ENCODE measurements at places on chromosomes 16 and 17.

GRCh38 chr16:25256695-25257469, 763 bp downstream of the ZKSCAN2 start:
- no peak for DNase-seq

- no peak for DNase-seq
Measured at GRCh38 chr17:964876-965275, 14.7 kb downstream of the NXN start.

DNA sequence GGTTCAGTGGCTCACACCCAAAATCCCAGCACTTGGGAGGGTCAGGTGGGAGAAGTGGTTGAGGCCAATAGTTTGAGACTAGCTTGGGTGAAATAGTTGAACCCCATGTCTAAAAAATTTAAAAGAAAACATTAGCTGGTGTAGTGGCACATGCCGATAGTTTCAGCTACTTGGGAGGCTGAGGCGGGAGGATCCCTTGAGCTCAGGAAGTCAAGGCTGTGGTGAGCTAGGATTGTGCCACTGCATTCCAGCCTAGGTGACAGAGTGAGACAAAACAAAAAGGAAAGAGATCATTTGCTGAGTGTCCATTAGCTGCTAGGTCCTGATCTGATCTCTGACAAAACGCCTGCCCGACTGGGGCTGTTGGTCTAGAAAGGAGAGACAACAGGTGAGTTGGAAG, 14.1 kb upstream of the DBNDD1 start:
- no peak for DNase-seq

GRCh38 chr16:79758615-79759346, 158.2 kb upstream of the MAF start:
- DNase-seq = no peak

- DNase-seq = no peak
Measured at GRCh38 chr17:77440560-77440981, 299.8 kb downstream of the SEC14L1 start.

GRCh38 chr17:76354747-76355310, 1.1 kb upstream of the PRPSAP1 start:
- DNase-seq = no peak

- DNase-seq = no peak
Measured at GRCh38 chr17:81683208-81683583, 401 bp downstream of the ARL16 start.

DNA sequence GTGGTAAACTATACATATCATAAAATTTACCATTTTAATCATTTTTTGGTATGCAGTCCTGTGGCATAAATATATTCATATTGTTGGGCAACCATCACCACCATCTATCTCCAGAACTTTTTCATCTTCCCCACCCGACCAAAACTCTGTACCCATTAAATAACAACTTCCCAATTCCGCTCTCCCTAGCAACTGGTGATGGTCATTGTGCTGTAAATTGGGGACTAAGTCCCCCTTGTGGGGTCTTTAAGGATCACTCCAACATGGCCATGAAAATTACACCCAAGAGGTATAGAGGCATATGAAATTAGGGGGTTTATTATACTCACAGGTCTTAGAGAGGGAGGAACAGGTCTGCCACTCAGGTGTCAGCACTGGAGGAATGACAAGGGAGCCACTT, 57.4 kb upstream of the NKD1 start:
- DNase-seq = no peak

DNA sequence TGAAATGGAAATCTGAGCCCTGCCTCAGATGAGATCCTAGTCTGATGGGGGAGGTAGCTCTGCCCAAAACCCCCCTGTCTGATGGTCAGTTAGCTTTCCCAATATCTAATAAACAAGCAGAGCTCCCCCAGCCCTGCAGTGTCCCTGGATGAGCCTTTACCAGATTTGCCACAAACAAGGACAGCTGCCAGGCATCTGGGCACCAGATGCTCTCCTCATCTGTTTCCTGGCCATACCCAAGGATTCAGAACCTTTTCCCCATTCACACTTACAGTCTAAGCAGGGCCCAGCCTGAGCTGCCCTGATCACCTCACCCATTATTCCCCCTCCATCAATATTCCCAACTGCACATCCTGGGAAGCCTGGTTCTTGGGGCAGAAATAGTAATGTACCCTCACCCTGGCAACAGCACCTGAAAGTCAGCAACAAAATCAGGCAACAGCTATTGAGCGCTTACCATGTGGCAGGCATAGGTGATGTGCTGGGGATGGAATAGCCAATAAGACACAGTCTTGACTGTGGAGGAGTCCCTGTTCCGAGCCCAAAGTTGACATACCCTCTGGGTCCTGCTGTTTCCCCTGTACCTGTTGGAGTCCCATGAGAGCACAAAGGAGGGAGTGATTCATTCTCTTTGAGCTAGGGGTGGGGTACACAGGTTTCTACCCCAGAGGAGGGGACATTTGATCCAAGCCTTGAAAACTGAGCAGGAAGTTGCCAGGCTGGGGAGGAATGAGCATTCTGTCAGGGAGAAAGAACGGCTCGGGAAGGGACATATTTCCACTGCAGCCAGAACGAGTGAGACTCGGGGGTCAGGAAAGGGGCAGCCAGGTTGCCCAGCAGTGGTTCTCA, 147.4 kb downstream of the TMEM132E start:
- no peak for DNase-seq

DNA sequence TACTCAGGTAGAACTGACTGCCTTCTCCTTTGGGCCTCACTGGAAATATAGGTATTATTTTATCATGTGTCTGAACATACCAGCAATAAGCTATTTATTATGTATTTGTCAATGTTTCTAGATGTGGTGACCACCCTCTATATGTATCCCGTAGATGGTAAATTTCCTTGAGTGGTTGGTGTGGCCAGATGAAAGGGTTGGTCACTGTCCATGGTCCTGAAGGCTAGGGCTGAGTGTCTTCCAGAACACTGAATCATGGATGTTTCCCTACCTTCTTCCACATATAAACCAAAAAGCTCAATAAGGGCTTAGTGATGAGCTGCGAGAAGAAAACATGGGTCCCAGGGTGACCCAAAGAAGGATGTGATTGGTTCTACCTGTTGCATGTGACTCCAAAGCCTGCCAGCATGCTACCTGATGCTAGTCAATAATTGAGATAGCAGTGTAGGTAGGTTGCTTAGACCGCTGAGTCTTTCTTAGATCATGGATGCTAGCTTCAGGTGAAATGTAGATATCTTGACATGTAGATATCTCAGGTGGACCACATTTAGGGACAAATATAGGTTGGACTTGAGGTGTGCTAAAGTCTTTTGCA, 150.3 kb downstream of the ASIC2 start:
- DNase-seq = no peak

GRCh38 chr16:1007284-1007850, 25.8 kb downstream of the SOX8 start:
- no peak for DNase-seq

- DNase-seq = no peak
Measured at GRCh38 chr17:65515512-65515911, 45.9 kb downstream of the AXIN2 start.

DNA sequence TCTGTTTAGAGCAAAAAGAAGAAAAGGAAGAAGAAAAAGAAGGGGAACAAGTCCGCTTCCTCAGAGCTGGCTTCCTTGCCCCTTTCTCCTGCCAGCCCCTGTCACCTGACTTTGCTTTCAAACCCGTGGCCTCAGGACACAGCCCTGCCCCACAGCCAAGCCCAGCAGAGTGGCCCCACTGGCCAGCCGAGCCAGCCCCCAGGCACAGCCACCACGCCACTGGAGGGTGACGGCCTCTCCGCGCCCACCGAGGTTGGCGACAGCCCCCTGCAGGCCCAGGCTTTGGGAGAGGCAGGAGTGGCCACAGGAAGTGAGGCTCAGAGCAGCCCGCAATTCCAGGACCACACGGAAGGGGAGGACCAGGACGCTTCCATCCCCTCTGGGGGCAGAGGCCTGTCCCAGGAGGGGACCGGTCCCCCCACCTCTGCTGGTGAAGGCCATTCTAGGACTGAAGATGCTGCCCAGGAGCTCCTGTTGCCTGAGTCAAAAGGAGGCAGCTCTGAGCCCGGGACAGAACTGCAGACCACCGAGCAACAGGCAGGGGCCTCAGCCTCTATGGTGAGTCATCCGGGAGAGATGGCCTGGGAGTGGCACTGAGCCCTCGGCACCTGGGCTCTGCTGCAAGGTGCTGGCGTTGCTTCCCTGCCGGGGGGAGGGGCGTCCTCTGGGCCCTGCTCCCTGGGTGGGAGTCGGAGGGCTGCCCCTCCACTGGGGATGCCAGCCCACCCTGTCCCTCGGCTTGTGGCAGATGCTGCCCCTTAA, 27.3 kb downstream of the RNF213 start:
- no peak for DNase-seq

GRCh38 chr16:12587646-12588277, 215.9 kb downstream of the CPPED1 start:
- no peak for DNase-seq

DNA sequence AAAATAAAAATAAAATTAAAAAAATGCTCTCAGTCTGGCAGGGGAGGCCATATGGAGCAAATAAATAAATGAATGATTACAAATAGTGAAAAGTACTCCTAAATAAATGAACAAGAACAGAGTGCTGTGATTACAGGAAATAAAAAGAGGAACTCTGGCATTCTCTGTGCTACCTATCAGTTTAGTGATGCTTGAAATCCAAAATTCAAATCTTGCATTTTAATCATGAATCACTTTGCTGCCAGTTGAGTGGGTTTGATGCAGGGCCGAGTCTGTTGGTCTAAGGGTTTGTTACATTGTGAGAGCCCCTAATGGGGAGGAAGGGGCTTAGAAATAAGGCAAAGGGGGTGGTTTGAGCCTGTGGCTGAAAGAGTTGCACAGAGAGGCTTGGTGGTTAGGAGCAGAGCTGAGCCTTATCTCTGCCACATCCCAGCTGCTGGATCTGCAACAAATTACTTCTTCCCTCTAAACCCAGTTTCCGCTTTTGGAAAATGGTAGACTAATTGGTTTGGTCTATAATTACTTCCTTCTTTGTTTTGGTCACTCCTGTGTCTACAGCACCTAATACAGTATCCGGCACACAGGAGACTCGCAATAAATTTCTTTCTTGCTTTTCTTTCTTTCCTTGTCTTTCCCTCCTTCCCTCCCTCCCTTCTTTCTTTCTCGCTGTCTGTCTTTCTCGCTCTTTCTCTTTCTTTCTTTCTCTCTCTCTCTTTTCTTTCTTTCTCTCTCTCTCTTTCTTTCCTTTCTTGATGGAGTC, 6.3 kb upstream of the ABCC1 start:
- DNase-seq = no peak

DNA sequence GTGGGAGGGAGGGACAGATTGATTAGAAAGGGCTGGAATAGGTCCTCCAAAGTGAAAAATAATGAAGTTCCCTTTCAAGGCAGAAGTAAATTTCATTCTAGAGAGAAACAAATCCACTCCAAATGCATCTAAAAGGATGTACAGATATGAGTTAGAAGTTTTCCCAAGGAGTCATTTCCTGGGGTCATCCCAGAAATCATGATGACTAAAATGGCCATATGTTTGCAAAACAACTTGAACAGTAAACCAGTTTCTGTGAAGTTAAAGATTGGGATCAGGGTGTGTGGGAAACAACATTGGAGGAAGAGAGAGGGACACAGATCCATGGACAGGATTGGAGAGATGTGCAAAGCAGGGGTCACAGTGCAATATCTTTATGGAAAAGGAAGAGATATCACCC, 32.5 kb upstream of the ARHGAP44 start:
- DNase-seq = no peak

DNA sequence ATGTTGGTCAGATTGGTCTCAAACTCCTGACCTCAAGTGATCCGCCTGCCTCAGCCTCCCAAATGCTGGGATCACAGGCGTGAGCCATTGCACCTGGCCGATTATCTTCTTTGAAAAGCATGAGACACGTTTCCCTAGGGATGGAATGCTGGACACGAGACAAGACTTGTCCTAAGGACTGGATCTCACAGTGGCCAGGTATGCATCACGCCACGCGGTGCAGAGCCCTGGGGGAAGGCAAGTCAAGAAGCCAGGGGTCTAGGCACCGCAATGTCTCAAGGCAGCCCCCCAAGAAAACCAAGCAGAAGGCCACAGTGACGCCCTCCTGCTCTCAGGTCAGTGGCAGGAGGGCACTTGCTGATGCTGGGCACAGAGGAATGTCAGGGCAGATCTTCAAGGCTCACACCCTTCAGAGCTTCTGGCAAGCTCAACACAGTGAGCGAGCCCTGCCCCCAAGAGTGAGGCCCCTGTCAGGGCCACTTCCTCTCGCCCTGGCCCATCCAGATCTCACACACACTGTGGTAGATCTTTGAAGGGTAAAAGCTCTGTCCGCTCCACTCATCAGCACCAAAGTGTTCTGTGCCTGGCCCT, 134.7 kb downstream of the ZNF778 start:
- DNase-seq = no peak

DNA sequence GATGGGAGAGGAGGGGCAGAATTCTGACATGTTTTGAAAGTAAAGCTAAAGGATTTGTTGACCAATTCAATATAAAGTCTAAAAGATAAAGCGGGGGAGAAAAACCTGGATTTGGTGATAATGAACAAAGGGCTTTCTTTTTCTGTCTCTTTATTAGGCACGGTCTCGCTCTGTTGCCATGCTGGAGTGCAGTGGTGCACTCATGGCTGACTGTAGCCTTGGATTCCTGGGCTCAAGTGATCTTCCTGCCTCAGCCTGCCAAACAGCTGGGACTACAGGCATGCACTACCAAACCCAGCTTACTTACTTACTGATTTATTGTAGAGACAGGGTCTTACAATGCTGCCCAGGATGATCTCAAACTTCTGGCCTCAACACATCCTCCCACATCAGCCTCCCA, 7.5 kb downstream of the CDR2 start:
- DNase-seq = no peak

- DNase-seq = no peak
Measured at GRCh38 chr17:78647032-78647431, 69.8 kb upstream of the DNAH17 start.

DNA sequence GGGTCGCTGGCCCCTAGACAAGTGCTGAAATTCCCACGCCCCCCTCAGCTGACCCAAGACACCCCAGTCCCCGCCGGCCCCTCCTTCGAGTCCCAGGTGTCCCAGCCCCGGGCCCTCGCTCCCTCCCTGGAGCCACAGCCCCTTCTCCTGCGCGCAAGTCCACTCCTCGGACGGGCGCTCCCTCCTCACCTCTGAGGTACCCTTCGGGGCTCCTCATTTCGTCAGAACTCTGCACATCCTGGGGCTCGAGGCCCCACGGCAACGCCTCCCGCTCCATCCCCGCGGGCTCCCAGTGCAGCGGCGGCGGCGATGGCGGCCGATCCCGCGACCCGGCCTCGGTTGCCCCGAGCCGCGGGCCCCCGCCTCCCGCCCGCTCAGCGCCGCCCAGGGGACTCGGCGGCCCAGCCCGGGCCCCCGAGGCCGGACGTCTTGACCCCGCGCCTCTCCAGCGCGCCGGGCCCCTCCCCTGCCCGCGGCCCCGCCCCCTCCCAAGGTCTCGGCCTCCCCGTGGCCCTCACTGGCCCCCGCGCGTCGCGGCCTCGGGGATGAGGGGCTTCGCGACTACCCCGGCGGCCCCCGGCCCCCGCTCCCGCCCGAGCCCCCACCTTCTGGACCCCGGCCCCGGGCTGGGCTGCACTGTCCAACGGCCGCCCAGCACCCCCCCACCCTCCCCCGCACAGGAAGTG, at the start of gene ZNF768:
Gene ZNF768, minus strand, starts transcription at position 430 of the 686 bp plus-strand sequence. Its CDS starts 153 bp downstream, at position 277.
- peak; percentile 38 for DNase-seq

GRCh38 chr16:11233727-11234376, 22.2 kb downstream of the SOCS1 start:
- no peak for DNase-seq

- no peak for DNase-seq
Measured at GRCh38 chr17:81384929-81385319, 10.3 kb upstream of the BAHCC1 start.
